ENCODE measurements at places on chromosomes 13 and 19. TPM values are rescaled to one million over a fixed set of nuclear protein-coding genes. Genes with fewer than 3 reads are reported as not detected.
A peak's percentile ranks its signal among the peaks of the same experiment; 100 is the strongest.

DNA sequence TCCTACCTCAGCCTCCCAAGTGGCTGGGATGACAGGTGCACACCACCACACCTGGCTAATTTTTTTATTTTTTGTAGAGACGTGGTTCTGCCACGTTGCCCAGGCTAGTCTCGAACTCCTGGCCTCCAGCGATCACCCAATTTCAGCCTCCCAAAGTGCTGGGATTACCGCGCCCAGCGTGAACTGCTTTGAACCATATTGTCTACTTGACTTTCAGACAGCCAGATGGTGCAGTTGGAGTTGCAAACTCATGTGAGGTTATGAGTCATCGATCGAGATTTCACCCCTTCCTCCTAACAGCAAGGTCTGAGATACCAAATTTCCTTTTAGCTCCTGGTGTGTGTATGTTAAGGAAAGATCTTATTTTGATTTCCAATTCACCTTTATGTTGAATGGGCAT, 2.7 kb downstream of the SLC27A1 start:
- no peak for DNase-seq

DNA sequence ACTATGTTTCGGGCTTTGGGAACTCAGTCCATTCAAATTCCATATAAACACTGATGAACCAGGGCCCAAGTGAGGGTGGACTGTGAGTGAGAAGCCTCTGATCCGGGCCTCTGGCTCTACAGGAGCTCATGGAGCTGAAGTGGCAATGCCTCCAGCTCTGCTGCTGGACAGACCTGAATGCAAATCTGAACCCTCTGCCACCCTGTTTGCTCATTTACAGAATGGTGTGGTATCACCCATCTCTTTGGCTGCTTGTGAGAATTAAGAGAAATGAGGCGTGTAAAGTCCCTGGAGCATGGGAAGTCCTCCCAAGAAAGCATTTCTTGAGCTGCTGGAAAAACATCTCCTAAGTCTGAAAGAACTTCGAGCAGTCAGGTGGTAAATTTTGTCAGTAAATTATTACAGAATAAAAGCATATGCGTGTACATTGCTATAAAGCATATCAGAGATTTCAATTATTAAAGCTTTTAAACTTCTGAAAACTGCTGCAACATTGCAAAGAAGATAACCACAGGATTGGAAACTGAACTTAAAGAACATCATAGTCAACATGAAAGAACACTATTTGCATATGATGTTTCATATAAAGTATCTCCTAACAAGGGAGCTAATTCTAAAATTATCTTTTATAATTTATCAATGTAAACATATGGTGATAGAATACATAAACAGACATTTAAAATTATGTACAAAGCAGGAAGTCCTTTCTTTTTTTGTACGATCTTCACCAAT, 369.0 kb downstream of the UQCRFS1 start:
- DNase-seq = no peak

Gene RYR1
- 0.74 TPM for total RNA-seq

DNA sequence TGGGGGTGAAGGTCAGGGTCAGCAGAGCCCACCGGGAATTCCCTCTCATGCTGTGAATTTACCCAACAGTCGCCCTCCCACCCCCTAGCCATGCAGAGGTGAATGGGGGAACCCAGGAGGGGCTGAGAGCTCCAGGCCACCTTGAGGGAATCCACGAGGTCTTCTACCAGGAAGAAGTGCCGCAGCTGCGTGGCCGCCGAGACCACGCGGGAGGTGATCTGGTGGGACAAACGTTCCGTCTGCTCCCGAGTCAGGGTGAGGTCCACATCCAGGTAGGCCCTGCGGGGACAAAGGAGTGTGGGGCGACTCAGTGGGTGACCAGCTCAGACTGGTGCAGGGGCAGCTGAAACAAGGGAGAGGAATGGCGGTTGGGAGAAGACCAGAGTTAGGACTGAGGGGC, 8.1 kb downstream of the RTN2 start:
- no peak for DNase-seq

DNA sequence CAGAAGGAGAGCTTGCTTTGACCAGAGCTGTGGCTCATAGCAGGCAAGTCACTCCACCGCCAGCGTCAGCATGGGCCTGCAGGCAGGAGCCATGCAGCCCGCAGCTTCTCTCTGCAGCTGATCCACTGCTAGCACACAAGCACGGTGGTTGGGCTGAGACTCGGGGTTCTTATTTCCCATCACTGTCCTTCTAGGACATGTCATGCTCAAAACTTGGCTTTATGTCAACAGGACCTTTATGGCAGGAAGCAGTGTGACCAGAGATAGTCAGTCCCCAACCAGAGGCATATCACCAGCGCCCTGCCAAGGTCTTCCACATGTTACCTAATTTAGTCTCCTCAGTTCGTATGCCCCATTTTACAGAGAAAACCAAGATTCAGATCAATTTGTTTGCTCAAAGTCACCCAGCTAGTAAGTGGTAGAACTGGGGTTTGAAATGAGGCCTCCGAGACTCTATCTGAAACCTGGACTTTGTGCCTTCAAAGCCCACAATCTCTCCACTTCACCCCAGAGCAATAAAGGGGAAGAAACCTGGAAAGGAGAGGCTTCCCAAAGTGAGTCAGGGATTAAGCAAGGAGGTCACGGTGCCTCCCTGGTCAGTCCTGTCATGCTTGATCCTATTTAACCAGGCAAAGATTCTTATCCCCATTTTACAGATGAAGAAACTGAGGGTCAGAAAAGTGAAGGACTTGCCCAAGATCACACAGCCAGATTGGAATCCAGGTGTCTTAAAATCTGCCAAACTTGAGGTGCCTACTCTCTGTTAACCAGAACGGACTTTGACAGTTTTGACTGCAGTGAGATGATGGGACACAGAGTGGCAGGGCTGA, 5.1 kb downstream of the TMEM272 start:
- no peak for DNase-seq

Gene B3GNT8
- 10.3 TPM for total RNA-seq

DNA sequence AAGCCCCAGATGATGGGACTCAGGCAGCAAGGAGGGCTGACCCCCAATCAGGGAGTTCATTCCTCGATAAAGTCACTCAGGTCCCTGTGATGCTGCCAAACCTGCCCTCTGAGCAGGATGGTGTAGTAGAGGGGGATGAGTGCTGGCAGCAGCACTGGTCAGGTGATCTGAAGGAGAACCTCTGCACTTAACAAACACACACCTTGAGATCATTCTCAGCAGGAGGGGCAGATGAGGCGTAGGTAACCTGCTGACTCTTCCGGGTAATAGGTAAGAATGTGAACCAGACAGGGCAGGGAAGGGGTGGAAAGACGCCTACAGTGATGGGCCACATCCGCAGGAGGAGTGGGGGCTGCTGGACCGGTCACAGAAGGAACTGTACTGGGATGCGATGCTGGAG, 3.2 kb downstream of the ZNF446 start:
- no peak for DNase-seq

Gene CEBPA
- total RNA-seq = 1.7 TPM

Gene ARID3A
- 4.8 TPM for total RNA-seq

- DNase-seq = no peak
Observed at GRCh38 chr13:48560657-48561337, 27.9 kb upstream of the RCBTB2 start.

Gene SLC25A41
- total RNA-seq = 0.16 TPM

Gene LILRA2
- total RNA-seq = 1.6 TPM

DNA sequence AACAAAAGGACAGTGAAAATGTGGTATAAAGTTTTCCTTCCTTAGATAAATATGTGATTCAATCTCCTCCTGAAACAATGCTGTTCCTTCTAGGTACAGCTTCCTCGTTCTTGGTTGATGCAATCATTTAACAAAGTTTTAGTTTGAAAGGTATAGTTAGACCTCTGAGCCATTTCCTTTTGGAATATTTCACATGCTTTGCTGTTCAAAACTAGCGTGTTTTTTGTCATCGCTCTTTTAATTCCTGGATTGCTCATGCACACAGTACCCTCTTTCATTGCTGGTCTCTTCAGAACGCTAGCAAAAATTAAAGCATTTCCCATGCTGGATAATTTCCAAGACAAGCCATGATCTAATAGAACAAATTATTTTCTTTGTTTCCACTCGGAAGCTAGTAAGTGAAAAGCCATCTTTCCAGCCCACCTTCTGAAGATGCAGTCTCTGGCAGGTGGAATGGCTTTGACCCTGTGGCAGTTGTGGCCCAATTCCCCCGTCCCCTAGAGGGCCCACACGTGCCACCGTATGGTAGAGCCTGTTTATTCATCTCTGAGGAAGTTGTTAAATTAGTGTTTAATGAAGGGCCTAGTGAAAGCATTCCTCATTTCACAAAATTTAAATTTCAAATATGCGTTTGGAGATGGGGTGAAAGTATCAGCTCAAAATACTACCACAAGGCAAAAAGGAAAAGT, 1040.6 kb upstream of the SLC10A2 start:
- DNase-seq = no peak

Gene DPF1
- total RNA-seq = 0.49 TPM

DNA sequence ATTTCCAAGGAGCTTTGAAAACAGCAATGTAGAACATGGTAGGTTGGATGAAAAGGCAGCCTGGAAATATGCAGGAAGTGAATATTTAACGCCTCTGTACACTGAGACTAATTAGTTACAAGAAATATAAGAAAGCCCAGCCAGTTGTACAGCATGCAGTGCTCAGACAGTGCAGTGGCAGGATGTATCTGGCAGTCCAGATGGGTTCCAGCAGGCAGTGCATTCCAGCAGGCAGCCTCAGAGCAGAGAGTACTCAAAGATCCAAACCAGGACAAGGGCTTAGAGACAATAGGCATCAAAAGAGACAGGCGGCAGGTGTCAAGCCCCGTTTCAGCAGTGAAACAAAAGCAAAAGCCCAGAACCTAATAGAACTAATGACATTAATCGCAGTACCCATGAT, 2776.3 kb downstream of the PCDH9 start:
- no peak for DNase-seq

- no peak for DNase-seq
Observed at GRCh38 chr13:79910875-79911540, 429.9 kb downstream of the SPRY2 start.

DNA sequence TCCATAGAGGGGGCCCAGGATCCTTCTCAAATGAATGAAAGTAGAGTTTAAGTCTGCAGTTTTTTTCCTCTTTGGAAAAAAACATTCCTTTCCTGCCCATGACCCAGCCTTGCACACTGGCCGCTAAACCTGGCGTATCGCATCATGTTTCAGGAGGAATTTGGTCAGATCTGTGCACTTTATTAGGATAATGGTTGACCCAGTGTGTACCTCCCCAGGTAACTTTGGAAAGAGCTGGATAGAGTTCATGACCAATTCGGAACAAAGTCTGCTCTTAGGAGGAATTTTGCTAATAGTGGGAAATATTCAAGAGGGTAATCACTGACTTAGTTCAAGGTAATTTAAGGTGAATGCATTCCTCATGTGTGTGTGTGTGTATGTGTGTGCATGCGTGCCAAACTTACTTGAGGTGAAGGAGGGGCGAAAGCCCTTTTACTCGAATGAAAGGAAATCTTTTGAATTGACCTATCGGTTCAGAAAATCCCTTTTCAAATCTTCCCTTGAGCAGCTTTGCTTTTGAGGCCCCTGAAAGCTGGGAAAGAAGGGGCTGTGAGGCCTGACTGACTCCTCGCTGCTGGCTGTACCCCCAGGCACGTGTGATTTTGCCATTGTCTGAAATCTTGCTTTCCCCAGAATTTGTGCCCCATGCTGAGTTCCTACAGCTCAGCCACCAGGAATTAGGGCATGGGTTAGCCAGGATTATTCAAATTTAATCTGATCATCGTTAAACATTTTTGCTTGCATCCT, 46.3 kb downstream of the SIPA1L3 start:
- DNase-seq = no peak

- DNase-seq = peak; percentile 33
Observed at GRCh38 chr13:39892721-39893685, 237.5 kb downstream of the COG6 start.

Gene PTGER1
- not detected for total RNA-seq

GRCh38 chr19:36421749-36422481, 3.5 kb upstream of the ZFP82 start:
- no peak for DNase-seq

- DNase-seq = no peak
Observed at GRCh38 chr13:101152184-101152583, 264.1 kb downstream of the NALCN start.

GRCh38 chr19:33417751-33418150, 44.2 kb downstream of the CEBPG start:
- DNase-seq = no peak

DNA sequence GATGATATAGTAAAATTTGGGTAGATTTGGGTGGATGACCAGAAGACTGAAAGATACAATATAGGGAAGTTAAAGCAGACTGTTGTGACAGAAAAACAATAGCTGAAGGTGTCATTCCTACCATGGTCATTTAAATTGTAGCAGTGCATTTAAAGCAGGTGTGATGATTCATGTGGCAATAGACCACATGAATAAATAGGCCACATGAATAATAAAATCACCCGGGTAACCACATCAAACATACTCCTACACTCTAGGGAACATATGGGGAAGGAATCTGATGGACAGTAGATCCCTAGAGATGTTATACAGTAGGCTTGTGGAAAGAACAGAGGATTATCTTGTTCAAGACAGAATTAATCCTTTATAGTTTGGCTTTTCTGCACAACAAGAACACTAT, 392.6 kb downstream of the SLITRK5 start:
- no peak for DNase-seq

- DNase-seq = peak; percentile 71
Observed at GRCh38 chr13:73657821-73658540, 476.2 kb downstream of the KLF12 start.

DNA sequence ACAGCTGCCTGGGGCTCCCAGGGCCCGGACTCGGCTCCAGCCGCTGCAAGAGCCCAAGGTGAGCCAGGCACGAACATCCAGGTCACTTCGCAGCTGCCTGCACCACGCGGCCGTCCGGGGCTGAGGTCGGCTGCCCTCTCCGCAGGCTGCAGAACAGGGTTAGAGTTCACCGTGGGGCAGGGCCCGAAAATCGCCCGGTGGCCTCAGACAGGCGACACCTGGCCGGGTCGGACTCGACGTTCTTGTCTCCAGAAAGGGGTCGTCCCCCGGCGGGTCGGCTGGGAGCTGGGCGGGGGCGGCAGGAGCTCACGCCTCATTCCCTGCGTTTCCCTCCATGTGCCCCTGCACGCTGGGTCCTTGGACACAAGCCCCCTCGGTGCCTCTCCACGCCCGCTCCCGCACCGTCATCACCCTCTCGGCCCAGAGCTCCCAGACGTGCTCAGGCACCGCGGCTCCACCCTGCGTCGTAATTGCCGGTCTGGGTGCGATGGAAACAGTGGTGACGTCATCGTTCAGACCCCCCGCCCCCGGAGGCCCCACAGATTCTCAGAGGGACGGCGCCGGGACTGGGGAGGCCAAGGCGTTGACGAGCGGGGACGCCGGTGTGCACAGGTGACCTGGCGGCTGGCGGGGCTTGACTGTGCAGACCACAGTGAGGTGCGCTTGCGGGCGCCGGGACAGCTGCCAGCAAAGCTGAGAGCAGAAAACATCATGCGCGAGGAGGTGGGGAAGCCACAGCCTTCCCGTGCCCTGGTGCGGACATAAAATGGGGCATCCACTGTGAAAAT, 4.0 kb upstream of the GRIN3B start:
- DNase-seq = no peak

Gene KLK7
- total RNA-seq = not detected

- no peak for DNase-seq
Observed at GRCh38 chr19:15437355-15438123, 12.2 kb downstream of the WIZ start.

Gene GJB6
- not detected for total RNA-seq

Gene DZIP1
- total RNA-seq = 3.8 TPM

Gene DLEU7
- total RNA-seq = 0.08 TPM

GRCh38 chr13:107886118-107886517, 329.2 kb downstream of the LIG4 start:
- DNase-seq = no peak
